ENCODE measurements at places on chromosomes 1 and 21.

DNA sequence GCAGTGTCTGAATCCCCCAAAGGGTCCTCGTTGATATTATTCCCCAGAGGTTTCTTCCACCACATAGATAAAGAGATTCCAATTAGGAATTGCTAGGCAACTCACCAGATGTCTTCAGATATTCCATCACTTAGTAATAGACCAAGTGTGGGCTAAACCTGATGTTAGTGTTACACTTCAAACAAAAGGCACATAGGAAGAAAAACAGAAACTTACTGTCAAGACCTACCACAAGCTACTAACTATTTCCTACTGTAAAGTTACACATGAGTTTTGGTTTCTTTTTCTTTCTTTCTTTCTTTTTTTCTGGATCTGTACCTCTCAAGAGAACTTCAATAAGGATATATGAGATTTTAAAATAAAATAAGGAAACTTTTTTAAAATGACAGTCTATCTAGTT lies 879.1 kb upstream of the NEGR1 start:
- DNase-seq, result no peak

- DNase-seq, result no peak
These were observed 93.4 kb upstream of the F3 start for GRCh38 chr1:94634977-94635416.

- DNase-seq, result no peak
These were observed 338.2 kb downstream of the ASTN1 start for GRCh38 chr1:176826265-176826664.

- DNase-seq, result no peak
These were observed 60.3 kb downstream of the TMEM53 start for GRCh38 chr1:44613941-44614340.

GRCh38 chr1:31812158-31812829 lies 3.5 kb downstream of the SPOCD1 start:
- DNase-seq, result no peak

- DNase-seq, result no peak
These were observed 25.7 kb upstream of the KCNK1 start for GRCh38 chr1:233587958-233588799.

- DNase-seq, result no peak
These were observed 93.8 kb downstream of the ROR1 start for GRCh38 chr1:63867429-63868176.

DNA sequence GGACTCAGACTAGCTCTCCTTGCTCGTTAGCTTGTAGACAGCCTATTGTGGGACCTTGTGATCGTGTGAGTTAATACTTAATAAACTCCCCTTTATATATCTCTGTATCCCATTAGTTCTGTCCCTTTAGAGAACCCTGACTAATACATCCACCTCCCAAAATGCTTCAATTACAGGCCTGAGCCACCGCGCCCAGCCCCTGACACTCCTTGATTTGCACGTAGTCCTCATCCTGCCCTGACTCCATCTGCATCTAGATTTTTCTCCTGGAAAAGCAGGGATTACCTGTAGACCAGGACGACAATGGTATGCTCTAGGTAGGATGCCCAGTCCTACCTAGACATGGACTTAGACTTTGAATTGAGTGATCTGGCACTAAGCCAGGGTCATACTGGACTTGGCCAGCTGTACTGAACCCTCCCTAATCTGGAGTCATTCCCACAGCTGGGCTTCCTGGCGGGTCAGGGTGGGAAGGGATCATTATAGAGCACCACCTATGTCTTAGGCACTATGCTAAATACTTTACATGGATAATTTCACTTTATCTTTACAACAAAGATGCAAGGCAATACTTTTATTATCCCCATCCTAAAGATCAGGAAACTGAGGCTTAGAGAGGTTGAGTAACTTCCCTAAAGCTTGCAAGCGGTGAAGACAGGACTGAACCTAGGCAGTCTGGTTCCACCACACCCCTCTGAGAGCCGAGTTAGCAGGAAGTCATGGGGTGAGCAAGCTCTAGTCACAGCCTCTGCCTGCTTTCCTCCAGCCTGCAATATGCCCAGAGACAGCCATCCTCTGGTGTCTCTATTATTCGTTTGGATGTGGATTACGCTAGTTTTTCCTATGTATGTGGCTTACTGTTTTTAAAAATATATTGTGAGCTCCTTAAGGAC lies 89.4 kb downstream of the DTL start:
- no peak for DNase-seq

DNA sequence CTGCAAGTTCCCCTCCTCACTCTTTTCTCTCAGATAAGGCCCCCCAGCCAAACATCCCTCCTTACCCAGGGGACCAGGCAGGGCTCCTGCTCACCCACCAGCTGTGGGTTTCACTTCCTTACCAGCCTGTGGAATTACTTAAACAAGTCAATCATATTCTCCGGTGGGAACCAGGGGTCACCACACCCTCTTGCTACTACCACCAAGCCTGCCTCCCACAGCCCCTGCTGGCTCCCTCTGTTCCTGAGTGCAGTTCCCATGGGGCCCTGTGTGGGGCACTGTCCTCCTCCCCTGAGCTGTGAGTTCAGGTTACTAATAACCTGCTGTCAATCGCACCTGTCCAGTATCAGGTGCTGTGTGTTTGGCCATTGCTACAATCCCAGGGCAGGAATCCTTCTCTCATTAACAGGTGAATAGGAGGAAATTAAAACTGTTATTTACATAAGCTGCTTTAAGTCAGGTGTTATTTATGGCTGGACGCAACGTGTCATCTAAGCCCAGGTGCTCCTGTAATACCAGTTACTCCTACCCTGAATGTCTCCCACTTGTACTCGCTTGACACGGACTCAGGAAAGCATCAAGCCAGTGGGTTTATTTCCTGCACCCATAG lies 53.1 kb upstream of the LBR start:
- DNase-seq, result peak; percentile 60

GRCh38 chr1:82762829-82763532 lies 962.2 kb downstream of the ADGRL2 start:
- DNase-seq, result no peak

GRCh38 chr1:56696663-56697062 lies 51.5 kb downstream of the PRKAA2 start:
- no peak for DNase-seq

DNA sequence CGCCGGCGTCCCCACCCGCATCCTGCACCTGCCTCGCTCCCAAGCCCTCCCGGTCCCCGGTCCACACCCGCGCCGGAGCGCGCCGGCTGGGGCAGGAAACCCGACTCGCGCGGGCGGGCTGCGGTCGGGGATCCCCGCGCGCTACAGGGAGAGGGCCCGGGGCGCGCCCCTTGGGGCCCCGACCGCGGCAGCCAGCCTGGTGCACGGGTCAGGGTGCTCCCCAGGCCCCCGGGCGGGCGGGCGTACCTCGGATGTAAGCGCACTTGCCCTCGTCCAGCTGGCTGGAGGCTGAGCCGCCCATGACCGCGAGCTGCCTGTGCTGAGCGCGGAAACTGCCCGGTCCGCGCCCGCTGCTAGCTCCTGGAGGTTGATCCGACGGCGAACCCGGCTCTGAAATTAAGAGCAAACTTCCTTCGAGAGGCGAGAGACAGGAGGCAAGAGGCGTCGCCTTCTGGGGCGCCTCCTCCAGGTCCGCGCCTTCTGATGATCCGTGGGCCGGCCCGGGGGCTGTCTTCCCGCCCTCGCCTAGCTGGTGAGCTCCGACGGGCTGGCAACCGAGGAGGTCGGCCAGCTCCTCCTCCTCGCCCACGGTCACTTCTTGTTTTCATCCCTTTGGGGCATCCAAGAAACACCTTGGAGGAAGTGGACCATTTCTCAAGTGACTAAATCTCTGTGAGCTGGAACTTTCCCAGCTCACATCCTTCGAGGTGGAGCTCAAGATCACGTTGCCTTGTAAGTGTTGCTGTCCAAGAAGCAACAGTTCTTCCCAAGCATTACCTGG lies at the start of gene NIBAN1:
TSS of gene NIBAN1 (minus strand) at position 453 of the 781 bp plus-strand sequence. CDS start at position 301, 152 bp downstream.
- peak; percentile 34 for DNase-seq

DNA sequence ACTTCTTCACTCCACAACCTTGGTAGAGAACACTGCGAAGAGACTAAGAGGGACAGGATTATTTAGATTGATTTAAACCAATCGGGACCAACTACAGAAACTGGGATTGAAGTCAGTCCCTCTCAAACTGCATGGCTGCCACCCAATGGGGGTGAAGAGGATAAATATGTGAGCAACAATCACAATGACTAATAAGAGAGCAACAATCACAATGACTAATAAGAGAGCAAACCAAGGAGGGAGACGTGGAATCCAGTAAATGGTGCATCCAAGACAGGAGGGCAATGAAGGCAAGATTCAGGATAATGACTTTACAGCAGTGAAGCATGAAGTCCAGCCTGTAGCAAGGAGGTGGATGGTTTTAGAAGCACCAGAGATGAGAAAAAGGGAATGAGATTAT lies 322.8 kb downstream of the TTLL7 start:
- DNase-seq, result no peak

DNA sequence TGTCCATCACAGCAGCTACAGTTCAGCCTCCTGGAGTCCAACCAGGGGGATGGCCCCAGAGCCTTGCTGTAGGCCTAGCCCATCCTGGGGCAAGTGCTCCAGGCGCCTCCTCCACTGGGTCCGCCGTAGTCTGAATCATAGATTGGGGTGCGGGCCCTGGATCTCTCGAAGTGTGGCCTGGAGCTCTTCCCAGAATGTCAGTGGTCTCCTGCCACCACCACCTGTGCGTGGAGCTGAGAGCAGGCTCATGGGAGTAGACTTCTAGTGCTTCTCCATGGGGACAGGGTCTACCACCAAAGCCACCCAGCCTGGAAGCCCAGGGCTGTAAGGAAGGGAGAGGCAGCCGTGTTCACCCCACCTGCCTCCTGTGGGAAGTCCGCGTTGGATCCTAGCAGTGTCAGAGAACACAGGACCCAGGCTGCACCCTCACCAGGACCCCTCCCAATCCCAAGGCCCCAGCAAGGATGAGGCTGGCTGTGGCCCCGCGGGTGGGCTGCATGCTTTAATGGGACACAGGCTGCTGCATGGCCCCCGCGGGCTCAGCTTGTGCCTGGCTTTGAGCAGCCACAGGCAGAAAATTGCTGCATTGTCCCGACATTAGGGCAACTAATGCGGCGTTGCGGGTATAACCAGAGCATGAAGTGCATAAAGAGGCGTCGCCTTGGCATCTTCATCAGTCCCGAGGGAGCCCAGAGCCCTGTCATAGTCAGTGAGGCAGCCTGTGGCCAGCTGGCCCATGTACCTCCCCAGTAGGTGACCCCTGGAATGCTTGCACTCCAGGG lies 735 bp upstream of the HES3 start:
- no peak for DNase-seq

DNA sequence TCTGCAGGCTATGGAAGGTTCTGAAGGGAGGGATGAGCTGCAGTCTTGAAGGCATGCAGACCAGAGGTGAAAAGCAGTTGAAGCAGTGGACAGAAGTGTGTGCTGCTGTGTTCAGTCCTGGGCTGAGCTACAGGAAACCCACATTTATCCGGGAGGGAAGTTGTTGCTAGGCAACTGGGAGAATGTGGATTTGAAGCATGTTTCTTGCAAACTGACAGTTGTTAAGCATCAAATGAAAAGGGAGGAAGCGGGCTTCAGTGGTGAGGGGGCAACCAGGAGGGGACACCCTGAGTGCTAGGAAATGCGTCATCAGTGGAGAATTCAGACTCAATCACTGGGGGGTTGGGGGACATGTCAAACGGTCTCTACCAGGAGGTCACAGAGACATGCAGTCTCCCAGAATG lies 28.7 kb downstream of the ABCA4 start:
- no peak for DNase-seq

DNA sequence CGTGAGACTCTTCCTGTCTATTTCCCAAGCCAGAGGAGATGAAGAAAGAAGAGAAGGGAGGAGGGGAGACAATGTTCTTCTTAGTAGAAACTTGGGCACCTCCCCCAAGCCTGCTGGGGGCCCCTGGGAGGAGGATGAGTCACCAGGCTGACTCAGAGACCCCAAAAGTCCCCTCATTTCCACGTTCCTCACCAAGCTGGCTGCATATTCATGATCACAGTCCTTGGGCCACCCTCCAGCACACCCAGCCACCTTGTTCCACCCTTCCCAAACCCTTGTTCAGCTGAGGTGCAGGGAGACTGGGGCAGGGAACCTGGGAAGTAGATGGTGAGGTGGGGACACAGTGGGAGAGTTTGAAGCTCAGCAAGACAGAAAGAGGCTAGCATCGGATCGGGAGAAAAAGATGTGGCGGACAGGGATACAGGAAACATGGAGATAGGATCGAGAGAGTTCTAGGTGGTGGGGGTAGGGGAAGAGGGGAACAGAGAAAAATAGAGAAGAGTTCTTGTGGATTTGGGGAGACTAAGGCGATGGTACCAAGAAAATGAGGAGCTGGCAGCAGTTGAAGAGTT lies 712 bp downstream of the RAB13 start:
- no peak for DNase-seq

- no peak for DNase-seq
These were observed 127.0 kb downstream of the AKT3 start for GRCh38 chr1:243723050-243723449.

GRCh38 chr21:33020558-33021100 lies 5.1 kb upstream of the OLIG2 start:
- DNase-seq, result no peak

DNA sequence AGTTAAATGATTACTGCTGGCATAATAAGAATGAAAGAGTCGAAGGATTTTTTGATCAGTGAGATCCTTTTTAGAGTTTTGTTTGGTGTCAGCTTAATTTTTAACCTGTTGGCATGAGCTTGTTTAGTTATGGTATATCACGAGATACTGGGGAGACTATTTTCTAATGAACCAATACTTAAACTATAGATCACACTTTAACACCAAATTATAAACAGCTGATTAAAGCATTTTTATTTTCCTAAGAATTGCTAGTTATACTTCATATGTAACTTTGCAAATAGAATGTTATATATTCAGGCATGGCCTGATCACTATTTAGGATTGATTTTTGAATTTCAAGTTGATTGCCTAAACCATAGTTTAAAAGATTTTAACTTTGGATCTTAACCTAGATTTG lies 6.0 kb downstream of the DDX20 start:
- no peak for DNase-seq

DNA sequence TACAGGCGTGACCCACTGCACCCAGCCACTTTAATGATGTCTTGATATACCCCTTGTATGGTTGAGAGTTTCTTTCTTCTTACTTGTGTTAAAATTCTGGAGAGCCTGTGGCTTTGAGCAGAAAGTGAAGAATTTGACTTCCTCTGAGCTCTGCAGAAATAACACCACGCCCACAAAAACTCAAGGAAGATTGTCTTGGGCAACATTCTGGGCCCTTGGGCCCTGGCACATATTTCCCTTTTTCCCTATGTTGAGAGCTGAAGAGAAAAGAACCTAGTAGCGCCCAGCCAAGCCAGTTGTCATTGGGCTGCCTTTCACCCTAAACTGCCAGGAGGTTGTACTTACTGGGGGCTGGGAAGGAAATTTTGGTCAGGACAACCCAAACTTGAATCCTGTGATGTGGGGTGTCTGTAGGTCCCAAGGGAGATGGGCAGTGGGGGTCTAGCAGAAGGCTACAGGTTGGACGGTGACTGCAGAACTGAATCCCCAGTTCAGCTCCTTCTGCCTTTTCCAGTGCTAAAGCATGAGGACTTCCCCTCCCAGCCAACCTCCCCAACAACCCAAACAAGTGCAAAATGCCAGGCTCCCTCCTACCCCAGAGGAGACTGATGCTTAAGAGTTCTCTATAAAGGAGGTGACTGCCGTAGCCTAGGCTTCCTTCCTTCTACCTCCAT lies 11.7 kb upstream of the SNAPIN start:
- no peak for DNase-seq

- DNase-seq, result no peak
These were observed 32.6 kb upstream of the LEPR start for GRCh38 chr1:65387821-65388220.

- no peak for DNase-seq
These were observed 9.3 kb downstream of the TMEM39B start for GRCh38 chr1:32082022-32082421.

All from progenitor cell of endocrine pancreas (in vitro differentiated cells).